ENCODE measurements at places on chromosomes 6 and 20. TPM values are rescaled to one million over a fixed set of nuclear protein-coding genes. Genes with fewer than 3 reads are reported as not detected.

MLIP gene
- not detected for total RNA-seq

TSBP1 gene
- under 0.01 TPM for total RNA-seq

COL11A2 gene
- total RNA-seq, result under 0.01 TPM

SRMS gene
- not detected for total RNA-seq

FAM184A gene
- under 0.01 TPM for total RNA-seq

PHF10 gene
- total RNA-seq, result 17.7 TPM

IDH3B gene
- total RNA-seq, result 86.0 TPM

PCSK2 gene
- total RNA-seq, result not detected

SLC32A1 gene
- not detected for total RNA-seq

OR2J1 gene
- not detected for total RNA-seq

SYNGAP1 gene
- 6.4 TPM for total RNA-seq

C2 gene
- total RNA-seq, result 1.3 TPM

SIRPB2 gene
- not detected for total RNA-seq

SNX5 gene
- total RNA-seq, result 88.6 TPM

TRIM26 gene
- 21.2 TPM for total RNA-seq

LRRC73 gene
- under 0.01 TPM for total RNA-seq

PHACTR1 gene
- 0.43 TPM for total RNA-seq

TUBB2A gene
- total RNA-seq, result 90.7 TPM

DLL1 gene
- total RNA-seq, result 0.86 TPM

PRPH2 gene
- total RNA-seq, result 2.6 TPM

TRIM10 gene
- not detected for total RNA-seq

SNAI1 gene
- total RNA-seq, result 1.3 TPM

NCOA6 gene
- 8.6 TPM for total RNA-seq

OR2J3 gene
- not detected for total RNA-seq

PSMB9 gene
- 59.6 TPM for total RNA-seq

DDX43 gene
- 0.86 TPM for total RNA-seq

NFKBIL1 gene
- 12.5 TPM for total RNA-seq

CRISP3 gene
- not detected for total RNA-seq

BTNL2 gene
- not detected for total RNA-seq

GNMT gene
- total RNA-seq, result 0.32 TPM

MROH8 gene
- total RNA-seq, result 2.6 TPM

BPI gene
- total RNA-seq, result not detected

CHRNA4 gene
- total RNA-seq, result not detected

ATP9A gene
- 9.3 TPM for total RNA-seq

FYN gene
- 26.8 TPM for total RNA-seq

TTK gene
- 27.6 TPM for total RNA-seq

STMND1 gene
- total RNA-seq, result not detected

CD93 gene
- total RNA-seq, result under 0.01 TPM

RBPJL gene
- total RNA-seq, result not detected

PFDN4 gene
- 130 TPM for total RNA-seq

SLC52A3 gene
- total RNA-seq, result not detected

BPIFB4 gene
- total RNA-seq, result not detected

UBE2C gene
- 13.5 TPM for total RNA-seq

PBOV1 gene
- not detected for total RNA-seq

CDKAL1 gene
- total RNA-seq, result 26.8 TPM

CAPN11 gene
- total RNA-seq, result not detected

TRAPPC3L gene
- not detected for total RNA-seq

HTR1E gene
- total RNA-seq, result not detected

TGM3 gene
- not detected for total RNA-seq

STMN3 gene
- total RNA-seq, result 5.6 TPM

GRM4 gene
- under 0.01 TPM for total RNA-seq

PSMF1 gene
- 50.3 TPM for total RNA-seq

ADGB gene
- total RNA-seq, result not detected

EPHA7 gene
- total RNA-seq, result 0.32 TPM

VWA7 gene
- under 0.01 TPM for total RNA-seq

GSTA2 gene
- not detected for total RNA-seq
